ENCODE measurements at places on chromosomes 6 and 20. TPM values are rescaled to one million over a fixed set of nuclear protein-coding genes. Genes with fewer than 3 reads are reported as not detected.

DNA sequence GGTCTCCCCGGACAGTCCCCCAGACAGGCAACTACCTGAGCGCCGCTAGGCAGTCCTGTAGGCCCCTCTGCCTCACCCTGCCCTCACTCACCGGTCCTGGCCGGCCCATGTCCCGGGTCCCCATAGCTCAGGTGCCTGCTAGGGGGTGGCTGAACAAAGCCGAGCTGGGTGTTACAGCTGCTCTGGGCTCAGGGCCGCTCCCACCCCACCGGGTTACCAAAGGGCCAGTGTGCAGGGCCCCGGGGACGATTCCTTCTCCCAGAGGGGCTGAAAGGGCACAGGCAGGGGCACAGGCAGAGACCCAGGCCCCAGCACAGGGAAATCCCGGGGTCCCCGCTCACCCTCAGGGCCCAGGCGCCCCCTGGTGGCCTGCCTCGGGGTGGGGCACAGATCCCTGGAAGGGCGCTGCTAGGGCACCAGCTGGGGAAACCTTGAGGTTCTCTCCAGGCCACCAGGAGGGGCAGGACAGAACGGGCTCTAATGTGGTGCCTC, 118.4 kb downstream of the GRM4 start:
- H3K27ac ChIP-seq: no peak overlapping the region
- DNase-seq: peak; percentile 62
- H3K4me3 ChIP-seq: no peak overlapping the region

DNA sequence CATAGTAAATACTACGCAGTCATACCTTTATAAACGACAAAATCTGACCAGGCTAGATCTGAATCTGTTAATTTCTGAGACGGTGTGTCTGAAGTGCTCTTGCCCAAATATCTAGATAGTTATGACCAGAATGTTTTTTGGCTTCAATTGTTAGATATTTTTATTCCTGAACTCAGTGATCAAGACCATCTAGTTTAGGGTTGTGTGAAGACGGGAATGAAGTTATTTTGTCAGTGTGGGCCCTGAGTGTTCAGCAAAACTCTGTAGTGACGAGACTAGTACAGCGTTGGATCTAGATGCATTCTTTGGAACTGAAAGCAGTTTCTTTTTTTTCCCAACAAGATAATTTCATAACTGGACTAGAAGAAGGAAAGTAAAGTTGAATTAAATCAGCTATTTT, 3.1 kb downstream of the STXBP5 start:
- no peak overlapping the region for H3K27ac ChIP-seq
- H3K4me3 ChIP-seq: no peak overlapping the region
- H3K4me1 ChIP-seq: peaks cover 31% of the 10 kb centered on the region

GRCh38 chr6:150722614-150723344, 123.1 kb downstream of the PLEKHG1 start:
- H3K36me3 ChIP-seq: no peaks in the 10 kb centered on the region
- H3K4me1 ChIP-seq: peaks cover 11% of the 10 kb centered on the region
- no peak overlapping the region for H3K4me3 ChIP-seq
- no peak overlapping the region for H3K27ac ChIP-seq

GRCh38 chr6:14051355-14051754, 66.2 kb upstream of the CD83 start:
- H3K4me3 ChIP-seq: no peak overlapping the region
- DNase-seq: no peak
- H3K36me3 ChIP-seq: no peaks in the 10 kb centered on the region
- H3K4me1 ChIP-seq: no peaks in the 10 kb centered on the region
- peaks cover 2% of the 10 kb centered on the region for H3K27me3 ChIP-seq

GRCh38 chr20:50220894-50221365, 30.3 kb downstream of the CEBPB start:
- H3K27me3 ChIP-seq: peaks cover 5% of the 10 kb centered on the region
- no peaks in the 10 kb centered on the region for H3K36me3 ChIP-seq
- no peak for DNase-seq
- peaks cover 1% of the 10 kb centered on the region for H3K4me1 ChIP-seq

DNA sequence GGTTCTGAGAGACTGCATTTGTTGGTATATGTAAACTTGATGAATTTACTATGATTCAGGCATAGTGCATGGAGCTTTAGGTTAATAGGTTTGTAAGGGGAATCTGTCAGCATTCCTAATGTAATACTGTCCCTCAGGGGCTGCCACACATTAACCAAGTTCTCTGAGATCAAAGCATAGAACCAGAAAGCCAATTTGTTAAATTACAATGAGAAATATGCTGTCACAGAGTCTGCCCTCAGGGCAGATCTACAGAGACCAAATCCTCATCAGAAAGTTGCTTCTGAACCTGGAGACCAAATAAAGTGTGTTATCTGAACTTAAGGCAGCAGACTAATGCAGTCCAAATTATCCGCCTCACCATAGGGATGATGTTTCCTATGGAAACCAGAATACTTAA, 250.8 kb upstream of the HTR1E start:
- H3K27me3 ChIP-seq: no peaks in the 10 kb centered on the region
- H3K36me3 ChIP-seq: no peaks in the 10 kb centered on the region
- no peaks in the 10 kb centered on the region for H3K4me1 ChIP-seq
- no peak overlapping the region for H3K27ac ChIP-seq
- DNase-seq: no peak

- H3K4me3 ChIP-seq: no peak overlapping the region
- H3K27me3 ChIP-seq: peaks cover 8% of the 10 kb centered on the region
- H3K36me3 ChIP-seq: no peaks in the 10 kb centered on the region
- H3K4me1 ChIP-seq: no peaks in the 10 kb centered on the region
Measured at GRCh38 chr6:148379481-148379880, 36.8 kb downstream of the SASH1 start.

GRCh38 chr6:1088492-1089001, 223.4 kb upstream of the FOXQ1 start:
- H3K27me3 ChIP-seq: peaks cover 21% of the 10 kb centered on the region
- no peak overlapping the region for H3K27ac ChIP-seq
- no peaks in the 10 kb centered on the region for H3K4me1 ChIP-seq

GRCh38 chr6:133396984-133397348, 155.8 kb downstream of the EYA4 start:
- H3K36me3 ChIP-seq: no peaks in the 10 kb centered on the region
- H3K27me3 ChIP-seq: no peaks in the 10 kb centered on the region
- DNase-seq: no peak
- no peak overlapping the region for H3K4me3 ChIP-seq
- H3K4me1 ChIP-seq: no peaks in the 10 kb centered on the region

- peaks cover 6% of the 10 kb centered on the region for H3K4me1 ChIP-seq
- no peaks in the 10 kb centered on the region for H3K36me3 ChIP-seq
- no peak for DNase-seq
- no peak overlapping the region for H3K27ac ChIP-seq
- H3K4me3 ChIP-seq: no peak overlapping the region
Measured at GRCh38 chr6:137171824-137172733, 1.4 kb downstream of the IL22RA2 start.

- peaks cover 43% of the 10 kb centered on the region for H3K36me3 ChIP-seq
- H3K4me1 ChIP-seq: peaks cover 49% of the 10 kb centered on the region
Measured at GRCh38 chr6:41942067-41942851, 651 bp upstream of the CCND3 start.

DNA sequence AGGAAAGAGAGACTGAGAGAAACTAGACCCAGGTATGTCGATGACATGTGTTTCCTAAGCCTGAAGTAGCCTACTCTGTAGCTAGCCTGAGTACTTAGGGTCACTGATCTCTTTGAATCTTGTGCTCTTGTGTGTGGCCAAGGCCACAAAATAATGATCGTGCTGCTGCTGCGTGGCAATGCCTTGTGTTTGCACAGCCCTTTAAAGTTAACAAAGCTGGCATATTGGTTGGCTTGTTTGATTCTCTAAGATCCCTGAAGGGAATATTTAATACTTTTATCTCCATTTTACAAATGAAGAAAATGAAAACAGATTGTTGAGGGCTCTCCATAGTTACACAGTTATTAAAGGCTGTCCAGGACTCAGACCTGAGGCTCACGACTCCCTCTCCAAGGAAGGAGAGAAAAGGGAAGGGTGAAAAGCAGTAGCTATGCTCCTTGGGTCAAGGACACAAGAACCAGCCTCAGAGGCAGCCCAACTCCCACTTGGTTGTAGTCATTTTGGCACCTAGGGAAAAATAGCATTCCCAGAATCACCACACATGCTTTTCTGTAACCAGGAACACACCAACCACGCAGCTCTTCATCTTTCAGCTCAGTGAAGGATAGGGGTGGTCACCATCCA, 130.7 kb downstream of the LRFN2 start:
- H3K27ac ChIP-seq: no peak overlapping the region
- no peak overlapping the region for H3K4me3 ChIP-seq
- DNase-seq: no peak

DNA sequence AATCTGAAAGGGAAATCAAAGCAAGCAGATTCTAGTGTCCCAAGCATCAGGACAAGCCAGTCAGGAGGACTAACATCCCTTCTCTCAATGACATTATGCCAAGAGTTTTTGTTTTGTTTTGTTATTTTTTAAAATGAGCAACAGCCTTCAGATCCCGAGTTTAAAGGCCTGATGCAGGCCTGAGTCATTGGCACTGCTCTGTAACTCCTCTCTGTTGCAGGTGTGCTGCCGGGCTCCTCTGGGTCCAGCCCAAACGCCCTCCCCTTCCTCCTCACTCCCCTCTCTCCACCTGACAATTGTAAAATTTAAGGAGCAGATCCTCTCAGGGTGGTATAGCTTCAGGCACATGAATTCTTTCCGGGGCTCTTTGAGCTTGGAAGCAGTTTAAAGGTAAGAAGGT, 502.0 kb downstream of the BMP2 start:
- H3K4me1 ChIP-seq: no peaks in the 10 kb centered on the region
- H3K27me3 ChIP-seq: no peaks in the 10 kb centered on the region
- DNase-seq: no peak

GRCh38 chr6:120774275-120774674, 560.0 kb downstream of the TBC1D32 start:
- no peaks in the 10 kb centered on the region for H3K36me3 ChIP-seq
- no peak overlapping the region for H3K4me3 ChIP-seq
- no peaks in the 10 kb centered on the region for H3K27me3 ChIP-seq

- DNase-seq: no peak
- no peaks in the 10 kb centered on the region for H3K36me3 ChIP-seq
- H3K4me1 ChIP-seq: no peaks in the 10 kb centered on the region
- no peak overlapping the region for H3K4me3 ChIP-seq
- no peaks in the 10 kb centered on the region for H3K27me3 ChIP-seq
- H3K27ac ChIP-seq: no peak overlapping the region
Measured at GRCh38 chr20:6829510-6830116, 62.1 kb downstream of the BMP2 start.

GRCh38 chr20:17939622-17940223, 28.9 kb downstream of the SNX5 start:
- no peak for DNase-seq
- no peak overlapping the region for H3K4me3 ChIP-seq
- peak overlapping the region; percentile 3 for H3K27ac ChIP-seq
- H3K36me3 ChIP-seq: peaks cover 17% of the 10 kb centered on the region
- no peaks in the 10 kb centered on the region for H3K27me3 ChIP-seq

GRCh38 chr6:137106183-137106582, 61.4 kb upstream of the IL20RA start:
- H3K4me3 ChIP-seq: no peak overlapping the region
- H3K27me3 ChIP-seq: peaks cover 3% of the 10 kb centered on the region
- H3K27ac ChIP-seq: no peak overlapping the region
- H3K4me1 ChIP-seq: peaks cover 13% of the 10 kb centered on the region

DNA sequence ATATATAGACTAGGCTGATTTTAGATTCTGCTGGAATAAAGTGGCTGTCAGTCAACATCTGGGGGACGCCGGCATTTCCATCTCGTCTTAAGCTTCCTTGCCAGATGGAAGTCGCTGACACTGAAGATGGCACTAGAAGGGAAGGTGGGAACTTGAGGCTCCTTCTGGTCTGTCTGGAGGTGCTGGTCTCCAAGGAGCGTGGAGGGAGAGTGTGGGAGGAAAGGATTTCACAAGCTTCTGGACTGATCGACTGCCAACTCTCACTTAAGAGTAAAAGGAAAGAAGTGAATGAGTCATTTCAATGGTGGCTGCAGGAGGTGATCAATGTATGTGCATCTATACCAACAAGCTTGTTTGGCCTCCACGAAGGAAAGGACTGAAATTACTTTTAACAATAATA, 40.4 kb downstream of the DUSP22 start:
- no peaks in the 10 kb centered on the region for H3K36me3 ChIP-seq
- no peak overlapping the region for H3K4me3 ChIP-seq
- DNase-seq: no peak
- H3K27me3 ChIP-seq: no peaks in the 10 kb centered on the region
- H3K4me1 ChIP-seq: peaks cover 24% of the 10 kb centered on the region

DNA sequence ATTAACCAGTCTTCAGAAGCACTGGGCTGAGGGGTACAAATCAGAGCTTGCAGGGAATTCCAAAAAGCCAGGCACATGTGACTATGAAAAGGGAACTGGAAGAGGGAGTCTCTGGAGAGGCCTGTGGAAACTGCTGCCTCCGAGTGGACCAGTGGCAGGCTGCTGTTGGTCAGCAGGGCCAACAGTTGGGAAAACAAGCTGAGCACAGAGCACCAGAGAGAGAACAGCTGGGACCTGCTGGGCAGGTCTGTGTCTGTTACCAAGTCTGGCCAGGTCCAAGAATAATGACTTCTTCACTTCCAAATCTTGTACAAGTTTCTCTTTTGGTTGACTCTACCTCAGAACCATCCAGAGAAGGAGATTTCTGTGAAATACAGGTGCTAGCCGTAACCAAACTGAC, 81.4 kb downstream of the LIN28B start:
- no peaks in the 10 kb centered on the region for H3K36me3 ChIP-seq
- no peak for DNase-seq
- H3K27me3 ChIP-seq: peaks cover 39% of the 10 kb centered on the region
- no peak overlapping the region for H3K4me3 ChIP-seq
- H3K4me1 ChIP-seq: no peaks in the 10 kb centered on the region

DNA sequence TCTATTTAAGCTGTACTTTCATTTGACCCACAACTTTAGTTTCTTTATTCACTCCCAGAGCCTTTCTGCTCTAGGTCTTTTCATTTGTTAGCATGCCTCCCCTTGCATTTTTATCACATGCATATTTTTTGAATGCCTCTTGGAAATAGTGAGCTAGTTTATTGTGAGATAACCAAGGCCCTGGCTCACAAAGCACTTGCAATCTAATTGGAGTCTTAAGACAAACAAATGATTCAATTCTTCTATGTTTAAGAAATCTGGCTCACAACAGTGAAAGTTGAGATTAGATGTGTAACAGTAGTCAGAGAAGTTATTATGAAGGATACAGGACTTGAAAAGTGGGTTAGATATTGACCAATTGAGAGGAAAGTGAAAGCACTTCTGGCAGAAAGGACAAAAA, 173.4 kb downstream of the MOXD1 start:
- H3K27me3 ChIP-seq: no peaks in the 10 kb centered on the region
- H3K4me3 ChIP-seq: no peak overlapping the region
- H3K36me3 ChIP-seq: no peaks in the 10 kb centered on the region
- no peak overlapping the region for H3K27ac ChIP-seq
- DNase-seq: no peak

Gene FYN
- total RNA-seq: 395 TPM

Gene TBXT
- not detected for total RNA-seq

Gene ULBP3
- total RNA-seq: 1.1 TPM

Gene SLC22A16
- total RNA-seq: not detected

Gene RAET1L
- not detected for total RNA-seq

Gene NPEPL1
- total RNA-seq: 13.7 TPM

Gene HIVEP2
- total RNA-seq: 27.1 TPM

Gene DNPH1
- 55.8 TPM for total RNA-seq

Gene SEL1L2
- total RNA-seq: not detected

Gene HFE
- 0.80 TPM for total RNA-seq

Gene PLCG1
- total RNA-seq: 156 TPM

Gene CCN5
- total RNA-seq: not detected

Gene RSPH9
- total RNA-seq: not detected

Gene ABHD16B
- not detected for total RNA-seq

Gene RAB23
- 1.5 TPM for total RNA-seq

Gene RTF2
- 70.3 TPM for total RNA-seq
